ENCODE measurements at places on chromosomes 13 and 19.

DNA sequence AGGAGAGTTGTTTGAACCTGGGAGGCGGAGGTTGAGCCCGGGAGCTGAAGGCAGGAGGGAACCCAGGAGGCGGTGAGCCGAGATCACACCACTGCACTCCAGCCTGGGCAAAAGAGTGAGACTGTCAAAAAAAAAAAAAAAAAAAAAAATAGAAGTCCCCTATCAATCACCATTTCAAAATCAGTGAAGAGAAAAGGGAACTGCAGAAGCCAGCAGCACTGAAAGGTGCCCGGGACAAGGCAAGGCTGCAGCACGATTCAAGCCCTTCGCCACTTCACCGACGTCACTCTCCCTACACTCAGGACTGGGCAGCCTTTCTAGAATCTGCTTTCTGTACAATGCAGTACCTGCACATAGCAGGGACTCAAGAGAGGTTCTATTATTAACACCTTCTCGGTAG lies 21.9 kb upstream of the USP12 start:
- DNase-seq, result no peak

DNA sequence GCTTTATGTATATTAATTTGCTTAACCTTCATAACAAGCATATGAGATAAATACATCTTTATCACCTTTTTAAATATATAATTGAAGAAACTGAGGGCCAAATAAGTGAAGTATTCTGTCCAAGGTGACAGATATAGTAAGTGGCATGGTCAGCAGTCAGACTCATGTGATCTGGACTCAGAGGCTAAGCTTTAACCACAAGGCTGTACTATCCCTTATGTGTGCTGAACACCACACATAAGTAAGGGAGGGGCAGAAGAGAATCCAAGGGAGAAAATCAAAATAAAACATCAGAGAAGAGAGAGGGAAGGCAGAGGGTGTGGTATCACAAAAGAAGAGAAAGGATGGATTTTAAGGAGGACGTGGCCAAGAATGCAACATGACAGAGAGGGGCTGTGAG lies 348.4 kb downstream of the EFNB2 start:
- DNase-seq, result no peak

DNA sequence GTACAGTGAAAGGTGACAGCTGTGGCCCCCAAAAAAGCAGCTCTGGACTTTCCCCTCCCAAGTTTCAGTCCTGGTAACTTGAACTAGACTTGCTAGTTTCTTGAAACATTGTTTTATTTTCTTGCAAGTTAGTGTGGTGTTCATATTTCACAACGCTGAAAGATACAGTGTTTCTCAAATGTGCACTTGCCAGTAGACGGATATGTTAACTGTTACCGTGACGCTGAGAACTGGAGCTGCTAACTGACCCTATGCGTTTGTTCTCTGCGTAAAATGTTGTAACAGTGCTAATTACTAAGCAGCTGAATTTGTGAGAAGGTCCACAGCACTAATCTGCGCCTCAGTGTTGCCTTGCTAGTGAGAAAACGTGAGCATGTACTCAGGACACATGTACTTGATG lies 79.6 kb downstream of the GGACT start:
- no peak for DNase-seq

- no peak for DNase-seq
Measured at GRCh38 chr13:111270765-111271698, 49.4 kb upstream of the TEX29 start.

- no peak for DNase-seq
Measured at GRCh38 chr13:110269509-110270185, 37.3 kb downstream of the COL4A1 start.

GRCh38 chr13:29892151-29892550 lies 41.7 kb upstream of the UBL3 start:
- no peak for DNase-seq

DNA sequence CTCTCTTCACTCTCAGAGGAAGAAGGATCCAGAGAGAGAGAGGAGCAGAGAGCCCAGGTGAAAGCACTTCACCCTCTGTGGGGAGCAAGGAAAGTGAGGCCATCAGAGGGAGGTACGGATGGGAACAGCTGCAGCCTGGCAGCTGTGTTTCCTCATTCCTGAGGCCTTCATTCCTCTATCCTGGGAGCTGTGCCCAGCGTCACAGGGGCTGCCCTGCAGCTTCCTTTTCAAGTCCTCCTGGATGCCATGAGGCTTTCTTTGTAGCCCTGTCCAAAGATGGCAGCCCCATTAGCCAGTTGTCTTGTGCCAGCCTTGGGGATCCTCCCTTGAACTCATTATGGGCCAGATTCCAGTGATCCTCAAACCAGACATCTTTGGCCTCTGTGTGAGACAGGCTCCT lies 76.8 kb upstream of the PCDH8 start:
- no peak for DNase-seq

- DNase-seq, result no peak
Measured at GRCh38 chr19:57380923-57381322, 8.7 kb upstream of the ZNF548 start.

- peak; percentile 71 for DNase-seq
Measured at GRCh38 chr19:43474986-43475705, 9.7 kb upstream of the LYPD3 start.

DNA sequence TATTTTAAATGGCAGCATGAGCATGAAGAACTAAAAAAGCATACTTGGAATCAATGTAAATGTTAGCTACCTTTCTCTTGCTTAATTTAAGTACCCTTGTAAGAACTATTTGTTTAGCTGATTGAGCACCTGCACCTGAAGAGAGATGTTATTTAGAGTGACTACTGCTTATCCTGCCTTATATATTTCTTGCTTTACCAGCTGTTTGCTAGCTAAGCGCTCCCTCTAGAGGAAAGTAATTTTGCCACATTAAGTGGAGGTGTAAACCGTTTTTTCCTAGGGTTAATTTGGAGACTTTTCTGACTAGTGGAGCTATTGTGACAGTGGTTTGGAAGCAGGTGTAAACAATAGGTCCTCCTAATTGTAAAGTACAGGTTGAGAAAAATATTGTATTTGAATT lies 19.4 kb upstream of the PSG2 start:
- no peak for DNase-seq

GRCh38 chr19:47027586-47028088 lies 8.0 kb downstream of the NPAS1 start:
- DNase-seq, result no peak

GRCh38 chr13:86554066-86554465 lies 754.8 kb upstream of the SLITRK6 start:
- no peak for DNase-seq

GRCh38 chr13:90612391-90612790 lies 735.1 kb upstream of the MIR17HG start:
- no peak for DNase-seq

GRCh38 chr13:24624363-24624762 lies 55.8 kb upstream of the ATP12A start:
- DNase-seq, result no peak

DNA sequence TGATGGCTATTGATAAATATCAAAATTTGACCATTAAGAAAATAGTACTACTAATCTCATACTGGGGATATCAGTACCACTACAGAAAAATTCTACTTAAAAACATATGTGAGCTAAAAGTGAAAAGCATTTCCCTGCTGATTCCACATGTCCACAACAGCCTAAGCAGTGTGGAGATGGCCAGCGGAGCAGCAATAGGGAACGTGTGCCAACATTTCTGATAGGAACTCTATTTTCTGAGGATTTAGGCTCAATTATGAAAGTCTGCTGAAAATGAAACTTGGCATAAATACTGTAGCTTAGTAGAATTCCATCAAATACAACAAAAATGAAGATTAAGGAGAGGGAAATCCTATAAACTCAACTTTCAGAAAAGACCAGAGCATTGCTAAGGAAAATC lies 311.6 kb downstream of the ENOX1 start:
- no peak for DNase-seq

GRCh38 chr19:547117-547516 lies 3.3 kb downstream of the GZMM start:
- no peak for DNase-seq

All from activated gamma-delta T cell (primary cell).